Activated CD4-positive, alpha-beta memory T cell treated with anti-CD3 and anti-CD28 coated beads for 36 hours (primary cell): ENCODE measurements at places on chromosomes 13 and 19.

DNA sequence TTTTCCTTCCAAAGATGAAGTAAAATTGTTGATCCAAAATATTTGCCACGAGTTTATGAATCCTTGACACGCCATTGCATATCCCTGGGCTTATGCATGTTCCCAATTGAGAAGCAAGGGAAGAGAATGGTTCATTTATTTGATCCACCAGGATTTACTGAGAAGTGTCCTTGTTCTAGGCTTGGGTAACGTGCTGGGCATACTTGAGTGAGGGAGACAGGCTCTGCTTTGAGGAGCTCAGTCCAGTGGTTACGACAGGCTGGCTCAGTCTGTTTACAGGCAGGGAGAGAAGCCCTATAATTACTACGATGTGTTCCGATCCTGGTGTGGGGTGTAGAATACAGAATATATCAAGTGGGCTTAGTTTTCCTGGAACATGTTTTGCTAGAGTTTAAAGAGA lies 6.3 kb upstream of the PNMA8C start:
- no peak for DNase-seq

GRCh38 chr19:2035590-2035991 lies 15.5 kb downstream of the MKNK2 start:
- peak; percentile 11 for DNase-seq

DNA sequence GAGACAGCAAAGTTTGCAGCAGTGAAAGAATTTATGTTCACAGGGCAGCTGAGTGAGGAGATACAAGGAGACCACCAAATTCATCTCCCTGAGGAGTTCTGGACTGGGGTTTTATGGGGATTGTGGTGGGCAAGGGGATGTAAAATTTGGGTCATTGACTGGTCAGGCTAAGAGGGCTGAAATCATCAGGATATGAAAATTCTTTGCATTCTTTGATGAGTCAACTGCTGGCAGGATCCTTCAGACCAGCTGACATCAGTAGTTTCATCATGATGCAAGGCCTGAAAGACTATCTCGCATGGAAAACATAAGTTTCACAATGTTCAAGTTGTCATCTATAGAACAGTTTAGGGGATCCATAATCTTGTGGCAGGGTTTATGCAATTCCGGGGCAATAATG lies 869.5 kb upstream of the PCDH9 start:
- no peak for DNase-seq

DNA sequence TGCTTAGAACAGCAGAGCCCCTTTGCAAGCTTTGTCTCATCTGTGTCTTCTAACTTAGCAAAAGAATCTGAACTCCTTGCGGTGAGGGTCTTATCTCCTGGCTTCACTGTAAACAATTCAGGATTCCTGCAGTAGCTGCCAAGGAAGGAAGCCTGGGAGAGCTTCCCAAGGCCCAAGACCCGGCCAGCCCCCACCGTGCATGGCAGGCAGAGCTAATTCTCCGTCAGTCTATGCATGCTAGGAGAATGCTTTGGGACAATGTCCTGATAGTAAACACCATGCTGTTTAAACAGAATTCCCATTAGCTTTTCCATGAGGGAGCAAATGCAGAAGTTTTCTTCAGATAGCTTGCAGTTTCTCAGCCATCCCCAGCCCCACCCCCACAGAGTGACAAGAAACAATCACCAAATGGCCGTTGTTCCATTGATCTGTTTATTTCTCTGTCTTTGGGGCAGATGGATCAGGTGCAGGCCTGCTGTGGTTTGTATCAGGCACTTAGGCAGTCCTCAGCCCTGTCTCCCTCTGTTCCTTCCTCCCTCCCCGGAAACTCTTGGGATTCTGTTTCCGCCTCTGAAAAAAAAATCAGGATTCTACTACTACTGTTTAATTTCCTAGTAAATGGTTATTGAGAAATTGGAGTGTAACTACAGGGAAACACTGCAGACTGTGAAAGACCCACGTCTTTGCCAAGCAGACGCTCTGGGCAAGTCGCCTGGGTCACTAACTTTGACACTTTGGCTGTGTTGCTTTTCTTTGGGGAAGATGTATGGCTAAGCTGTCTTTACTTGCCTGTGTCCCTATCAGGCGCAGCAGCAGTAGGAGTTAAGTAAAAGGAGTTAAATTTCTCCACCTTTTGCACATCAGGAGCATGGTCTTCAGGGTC lies 40.7 kb upstream of the SPATA13 start:
- no peak for DNase-seq

DNA sequence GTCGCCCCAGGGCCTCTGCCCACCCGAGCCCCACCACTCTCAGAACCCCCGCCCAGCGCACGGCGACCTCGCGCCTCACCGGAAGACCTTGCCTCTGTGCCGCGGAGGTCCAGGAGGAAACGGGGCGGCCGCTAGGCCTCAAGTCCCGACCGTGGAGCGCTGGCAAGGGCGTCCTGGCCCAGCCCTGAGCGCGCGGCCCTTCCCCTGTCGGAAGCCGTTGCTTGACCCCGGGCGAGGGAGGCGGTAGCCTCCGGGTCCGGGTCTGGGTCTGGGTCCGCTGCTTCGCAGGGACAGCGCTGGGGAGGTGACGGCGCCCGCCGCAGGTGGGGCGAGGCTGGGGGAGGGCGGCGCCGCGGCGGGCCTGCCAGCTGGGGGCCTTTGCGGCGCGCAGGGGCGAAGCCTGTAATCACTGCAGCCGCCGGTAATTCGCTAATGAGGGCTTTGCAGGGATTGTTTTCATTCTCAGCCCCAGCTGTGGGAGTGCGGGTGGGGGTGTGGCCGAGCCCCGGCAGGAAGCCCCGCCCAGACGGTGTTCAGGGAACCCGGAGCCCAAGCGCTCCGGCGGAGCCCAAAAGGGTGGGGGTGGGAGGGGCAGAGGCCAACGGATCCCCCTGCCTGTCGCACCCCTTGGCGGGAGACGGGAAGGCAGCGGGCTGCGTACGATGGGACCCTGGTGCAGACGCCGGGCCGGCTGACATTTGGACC lies 8.6 kb downstream of the C19orf25 start:
- DNase-seq = peak; percentile 77

DNA sequence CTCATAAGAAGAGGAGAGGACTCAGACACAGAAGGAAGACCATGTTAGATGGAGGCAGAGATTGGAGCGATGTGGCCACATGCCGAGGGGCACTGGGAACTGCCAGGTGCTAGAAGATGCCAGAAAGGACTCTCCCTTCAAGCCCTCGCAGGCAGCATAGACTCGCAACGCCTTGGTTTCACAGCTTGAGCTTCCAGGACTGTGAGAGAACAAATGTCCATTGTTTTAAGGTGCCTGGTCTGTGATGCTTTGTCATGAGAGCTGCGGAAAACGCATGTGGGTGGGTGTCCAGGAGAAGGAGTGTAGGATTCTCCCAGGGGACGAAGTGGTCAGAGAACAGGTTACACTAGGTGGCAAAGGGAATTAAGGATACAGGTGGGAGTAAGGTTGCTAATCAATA lies 125.9 kb upstream of the USP29 start:
- DNase-seq = no peak

DNA sequence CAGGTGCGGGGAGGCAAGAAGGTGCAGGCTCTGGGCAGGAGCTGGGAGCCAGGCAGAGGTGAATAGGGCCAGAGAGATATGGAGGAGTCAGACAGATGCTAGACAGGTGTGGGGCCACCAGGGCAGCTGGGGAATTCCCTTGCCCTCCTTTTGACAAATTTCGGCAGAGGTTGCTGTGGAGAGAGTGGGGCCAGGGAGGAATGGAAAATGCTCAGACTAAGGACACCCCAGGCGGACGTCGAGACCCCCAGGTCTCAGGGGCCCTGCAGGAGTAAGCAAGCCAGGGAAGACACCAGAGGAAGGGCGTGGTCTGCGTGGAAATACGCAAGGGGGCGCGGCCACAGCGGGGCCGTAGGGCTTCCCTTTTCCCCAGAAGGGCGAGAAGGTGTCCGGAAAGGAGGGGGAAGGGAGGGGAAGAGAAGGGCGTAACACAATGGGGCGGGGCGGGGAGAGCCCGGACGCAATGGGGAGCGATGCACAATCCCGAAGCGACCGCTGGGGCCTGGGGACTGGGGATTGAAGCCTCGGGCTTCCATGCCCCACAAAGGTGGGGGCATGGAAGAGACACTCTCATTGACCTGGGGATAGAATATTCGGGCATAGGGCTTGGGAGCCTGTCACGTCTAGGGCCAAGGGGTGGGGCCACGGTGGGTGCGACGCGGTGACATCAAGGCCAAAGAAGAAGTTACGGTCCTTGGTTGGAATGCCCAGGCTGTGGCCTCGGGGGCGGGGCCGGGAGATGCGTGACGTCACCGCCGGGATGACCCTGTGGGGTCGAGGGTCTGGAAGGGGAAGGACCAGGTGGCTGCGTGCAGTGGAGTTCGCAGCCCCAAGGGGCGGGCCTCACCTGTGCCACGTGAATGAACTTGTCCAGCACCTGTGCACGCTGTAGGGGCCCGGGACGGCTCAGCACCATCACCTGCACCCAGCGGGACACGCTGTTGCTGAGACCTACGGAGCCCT lies 8.2 kb downstream of the RASGRP4 start:
- DNase-seq = peak; percentile 81

GRCh38 chr13:47094734-47095434 lies 198.0 kb upstream of the HTR2A start:
- DNase-seq = no peak

- DNase-seq = peak; percentile 3
These were observed 18.5 kb downstream of the CYP2A6 start for GRCh38 chr19:40831502-40832430.

DNA sequence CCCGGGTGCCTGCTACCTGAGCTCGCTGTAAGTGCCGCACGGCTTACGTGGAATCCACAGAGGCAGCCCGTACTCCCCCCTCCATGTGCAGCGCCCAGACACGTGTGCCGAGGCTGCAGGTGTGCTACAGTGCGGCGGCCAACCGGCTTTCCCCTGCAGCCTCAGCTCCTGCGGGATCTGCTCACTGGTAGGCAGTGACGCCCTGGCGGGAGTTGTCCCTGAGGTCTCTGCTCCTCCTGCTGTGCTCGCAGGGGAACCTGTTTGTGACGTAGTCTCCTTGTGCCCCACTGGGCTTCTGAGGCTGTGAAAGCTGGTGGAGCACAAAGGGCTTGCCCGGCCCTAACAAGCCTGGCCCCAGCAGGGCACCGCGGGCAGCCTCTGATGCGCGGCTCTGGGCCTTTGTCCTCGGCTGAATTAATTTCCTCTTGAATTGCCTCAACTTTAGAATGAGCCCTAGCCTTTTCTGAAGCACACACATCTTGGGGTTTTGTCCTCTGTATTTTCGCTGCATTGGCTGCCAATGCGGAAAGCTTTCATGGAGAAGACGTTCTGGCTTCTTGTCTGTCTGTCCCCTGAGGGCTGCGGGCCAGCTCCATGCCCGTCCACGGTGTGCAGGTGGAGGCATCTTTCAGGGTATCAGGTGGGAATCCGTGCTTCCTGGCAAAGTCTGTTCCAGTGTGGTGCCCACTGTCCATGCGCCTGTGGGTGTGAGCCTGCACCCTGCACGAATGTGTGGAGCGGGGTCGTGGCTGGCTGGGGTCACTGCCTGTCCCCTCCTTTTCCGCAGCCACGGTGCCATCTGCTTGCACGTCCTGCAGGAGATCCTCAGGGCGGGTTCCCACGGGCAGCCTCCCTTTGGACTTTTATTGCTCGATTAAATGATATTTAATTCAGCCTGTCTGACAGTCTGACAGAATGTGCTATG lies 77.3 kb upstream of the MCF2L start:
- no peak for DNase-seq

DNA sequence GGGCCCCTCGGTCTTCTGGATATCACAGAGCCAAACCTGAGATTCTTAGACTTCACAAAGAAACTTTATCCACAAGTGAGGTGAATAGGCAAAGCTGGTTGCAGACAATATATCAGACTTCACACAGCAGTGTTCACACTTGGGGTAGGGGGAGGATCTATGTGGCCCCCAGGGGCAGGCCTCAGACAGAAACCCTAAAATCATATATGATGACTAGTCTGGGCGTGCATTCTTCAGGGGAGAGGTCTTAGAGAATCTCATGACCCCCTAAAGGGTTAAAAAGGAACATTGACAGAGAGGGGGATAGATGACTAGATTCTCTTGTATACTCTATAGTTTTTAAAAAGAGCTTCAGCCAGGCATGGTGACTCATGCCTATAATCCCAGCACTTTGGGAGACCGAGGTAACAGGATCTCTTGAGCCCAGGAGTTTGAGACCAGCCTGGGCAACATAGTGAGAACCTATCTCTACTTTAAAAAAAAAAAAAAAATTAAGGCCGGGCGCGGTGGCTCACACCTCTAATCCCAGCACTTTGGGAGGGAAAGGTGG lies 2.8 kb downstream of the TYROBP start:
- no peak for DNase-seq

DNA sequence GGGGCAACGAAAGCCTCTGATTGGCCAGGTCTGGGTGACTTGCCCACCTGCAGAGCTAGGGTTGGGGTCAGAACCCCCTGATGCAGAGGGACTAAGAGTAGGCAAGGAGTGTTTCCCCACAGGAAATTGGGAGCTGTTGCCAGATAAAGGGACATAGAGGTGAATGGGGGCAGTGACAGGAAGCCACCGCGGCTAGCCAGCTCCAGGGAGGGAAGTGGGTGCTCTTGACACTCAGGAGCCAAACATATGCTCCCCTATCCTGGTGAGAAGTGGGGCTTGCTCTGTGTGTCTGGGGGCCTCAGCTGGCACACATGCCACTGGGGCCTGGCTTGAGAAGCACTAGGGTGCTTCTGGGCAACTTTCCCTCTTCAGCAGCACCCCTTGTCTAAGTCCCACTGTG lies 26.0 kb downstream of the WDR88 start:
- DNase-seq = no peak

DNA sequence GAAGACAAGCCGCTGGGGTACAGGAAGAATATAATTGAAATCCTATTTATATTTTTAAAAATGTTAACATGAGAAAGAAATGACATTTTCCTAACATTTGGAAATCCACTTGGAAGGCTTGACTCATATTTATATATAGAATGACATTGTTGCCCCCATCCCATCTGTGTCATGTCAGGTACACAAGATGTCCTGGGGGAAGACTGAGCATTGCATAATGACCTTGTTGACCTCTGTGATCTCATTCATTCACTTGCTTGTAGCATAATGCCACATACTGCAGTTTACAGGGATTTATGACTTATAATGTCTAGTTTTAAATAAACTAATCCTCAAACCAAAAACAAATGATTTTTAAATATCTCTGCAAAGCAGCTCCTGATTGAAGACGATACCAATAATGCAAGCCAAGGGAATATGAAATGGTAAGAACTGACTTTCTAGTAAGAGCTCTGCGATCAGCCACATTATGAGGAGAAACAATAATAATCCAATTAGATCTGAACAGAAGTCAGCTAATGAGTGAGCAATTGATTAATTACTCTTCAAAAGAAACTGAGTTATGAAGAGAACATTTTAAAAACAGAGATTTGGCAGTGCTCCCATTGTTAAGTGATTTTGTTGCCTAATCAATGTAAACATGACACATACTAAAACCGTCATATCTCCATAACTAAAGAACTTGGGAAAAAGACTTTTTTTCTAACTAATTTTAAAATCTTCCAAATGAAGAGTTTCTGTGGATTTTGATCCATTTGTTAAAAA lies 21.2 kb upstream of the VWA8 start:
- no peak for DNase-seq

DNA sequence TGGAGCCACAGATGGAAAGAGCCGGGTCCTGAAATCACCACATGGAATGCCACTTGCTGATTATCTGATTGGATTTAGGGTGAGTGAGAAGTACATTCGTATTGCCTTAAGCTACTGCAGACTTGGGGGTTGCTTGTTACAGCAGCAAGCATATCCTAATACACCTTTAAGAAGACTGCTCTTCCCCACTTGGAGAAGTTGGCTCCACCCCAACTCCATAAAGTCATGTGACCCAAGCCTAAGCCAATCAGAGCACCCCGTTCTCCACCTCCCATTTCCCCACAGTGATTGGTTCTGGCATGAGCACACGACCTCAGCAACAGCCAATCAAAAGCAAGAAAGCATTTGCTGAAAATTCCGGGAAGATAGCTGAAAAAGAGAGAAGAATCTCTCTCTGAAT lies 23.1 kb downstream of the CACNA1A start:
- DNase-seq = no peak
